Myocyte (in vitro differentiated cells): ENCODE measurements at places on chromosomes 4 and X. TPM values are rescaled to one million over a fixed set of nuclear protein-coding genes. Genes with fewer than 3 reads are reported as not detected.

DNA sequence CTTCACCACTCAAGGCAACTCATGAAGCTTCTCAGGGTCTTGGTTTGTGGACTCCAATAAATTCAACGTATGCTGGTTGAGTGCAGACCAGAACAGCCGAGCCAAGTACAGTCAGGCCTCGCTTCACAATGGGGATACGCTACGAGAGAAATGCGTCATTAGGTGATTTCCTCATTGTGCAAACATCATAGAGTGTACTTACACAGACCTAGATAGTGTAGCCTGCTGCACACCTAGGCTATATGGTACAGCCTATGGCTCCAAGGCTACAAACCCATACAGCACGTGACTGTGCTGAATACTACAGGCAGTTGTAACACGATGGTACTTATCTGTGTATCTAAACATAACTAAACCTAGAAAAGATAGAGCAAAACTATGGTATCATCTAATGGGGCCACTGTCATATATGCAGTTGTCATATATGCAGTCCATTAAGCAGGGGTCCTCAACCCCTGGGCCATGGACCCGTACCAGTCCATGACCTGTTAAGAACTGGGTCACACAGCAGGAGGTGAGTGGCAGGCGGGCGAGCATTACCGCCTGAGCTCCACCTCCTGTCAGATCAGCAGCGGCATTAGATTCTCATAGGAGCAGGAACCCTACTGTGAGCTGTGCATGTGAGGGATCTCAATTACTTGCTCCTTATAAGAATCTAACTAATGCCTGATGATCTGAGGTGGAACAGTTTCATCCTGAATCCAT is 31.5 kb downstream of the RTL5 start:
- no peak for DNase-seq

GRCh38 chrX:12946838-12947544 is 27.9 kb upstream of the TMSB4X start:
- peak; percentile 91 for DNase-seq

- no peak for DNase-seq
Observed at GRCh38 chr4:89055157-89056080, 1.6 kb downstream of the FAM13A start.

- DNase-seq = no peak
Observed at GRCh38 chr4:16790508-16790907, 107.9 kb downstream of the LDB2 start.

DNA sequence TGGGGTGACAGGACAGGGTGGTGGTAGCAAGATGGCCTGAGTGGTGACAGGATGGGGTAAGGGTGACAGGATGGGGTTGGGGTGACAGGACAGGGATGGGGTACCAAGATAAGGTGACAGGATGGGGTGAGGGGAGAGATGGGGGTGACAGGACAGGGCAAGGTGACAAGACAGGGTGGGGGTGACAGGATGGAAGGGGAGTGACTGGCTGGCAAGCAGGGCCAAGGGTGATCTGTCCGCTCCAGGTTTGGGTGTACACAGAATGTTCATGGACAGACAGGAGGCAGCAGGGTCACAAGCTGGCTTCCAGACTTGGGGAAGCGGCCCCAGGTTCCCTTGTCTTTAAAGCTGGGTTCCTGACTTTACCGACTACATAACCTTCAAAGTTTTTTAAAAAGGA is 23.3 kb downstream of the RNF212 start:
- DNase-seq = no peak

TMEM175 gene
- 30.9 and 52.7 TPM in 2 replicates for total RNA-seq

RBMXL3 gene
- total RNA-seq = not detected in 2 replicates
